ENCODE measurements at places on chromosomes 1 and 21. TPM values are rescaled to one million over a fixed set of nuclear protein-coding genes. Genes with fewer than 3 reads are reported as not detected.

The LIN28A gene
- not detected for total RNA-seq

The TMEM52 gene
- 1.5 TPM for total RNA-seq

The CFAP141 gene
- not detected for total RNA-seq

The DMBX1 gene
- 0.45 TPM for total RNA-seq

The SLC44A5 gene
- total RNA-seq = 0.10 TPM

The SLC25A34 gene
- total RNA-seq = 2.2 TPM

The OPTC gene
- not detected for total RNA-seq

The C4BPA gene
- not detected for total RNA-seq

The RNF11 gene
- 121 TPM for total RNA-seq

The FNDC10 gene
- total RNA-seq = 2.9 TPM

The B3GALT5 gene
- 0.06 TPM for total RNA-seq

The PRAMEF6 gene
- total RNA-seq = not detected

The SPRR1B gene
- total RNA-seq = not detected

The SPATA17 gene
- not detected for total RNA-seq

The INSRR gene
- total RNA-seq = 0.10 TPM

The C1orf52 gene
- 18.5 TPM for total RNA-seq

The ATP5PF gene
- total RNA-seq = 164 TPM

The IL10 gene
- 23.0 TPM for total RNA-seq

The RIIAD1 gene
- total RNA-seq = not detected

The CFAP74 gene
- not detected for total RNA-seq

The CASQ1 gene
- 0.39 TPM for total RNA-seq

The PERM1 gene
- total RNA-seq = not detected

Data from mesenteric fat pad (tissue), 1 donor.